ENCODE measurements at places on chromosomes 7 and 10. TPM values are rescaled to one million over a fixed set of nuclear protein-coding genes. Genes with fewer than 3 reads are reported as not detected.

Gene C10orf105
- total RNA-seq = not detected

- no peaks in the 10 kb centered on the region for H3K27me3 ChIP-seq
- H3K27ac ChIP-seq = no peak overlapping the region
- DNase-seq = no peak
- no peaks in the 10 kb centered on the region for H3K36me3 ChIP-seq
These were observed 621.9 kb upstream of the GHITM start for GRCh38 chr10:83517456-83517855.

DNA sequence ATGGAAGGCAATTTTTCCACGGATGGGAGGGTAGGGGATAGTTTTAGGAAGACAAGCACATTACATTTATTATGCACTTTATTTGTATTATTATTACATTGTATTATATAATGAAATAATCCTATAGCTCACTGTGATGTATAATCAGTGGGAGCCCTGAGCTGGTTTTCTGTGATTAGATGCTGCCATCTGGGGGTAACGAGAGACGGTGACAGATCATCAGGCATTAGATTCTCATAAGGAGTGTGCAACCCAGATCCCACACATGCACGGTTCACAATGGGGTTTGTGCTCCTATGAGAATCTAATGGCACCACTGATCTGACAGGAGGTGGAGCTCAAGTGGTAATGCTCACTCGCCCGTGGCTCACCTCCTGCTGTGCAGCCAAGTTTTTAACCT lies 103.9 kb upstream of the STK17A start:
- no peaks in the 10 kb centered on the region for H3K27me3 ChIP-seq
- no peak overlapping the region for H3K27ac ChIP-seq
- H3K36me3 ChIP-seq = no peaks in the 10 kb centered on the region
- peaks cover 18% of the 10 kb centered on the region for H3K4me1 ChIP-seq

Gene NKX2-3
- not detected for total RNA-seq

Gene CCSER2
- 56.0 TPM for total RNA-seq

Gene EGFR
- 104 TPM for total RNA-seq

GRCh38 chr7:11896663-11897062 lies 64.7 kb upstream of the THSD7A start:
- H3K36me3 ChIP-seq = no peaks in the 10 kb centered on the region
- no peaks in the 10 kb centered on the region for H3K4me1 ChIP-seq
- no peaks in the 10 kb centered on the region for H3K27me3 ChIP-seq
- no peak overlapping the region for H3K27ac ChIP-seq
- DNase-seq = no peak
- H3K4me3 ChIP-seq = no peak overlapping the region

- no peaks in the 10 kb centered on the region for H3K27me3 ChIP-seq
- no peak for DNase-seq
- H3K27ac ChIP-seq = no peak overlapping the region
- no peak overlapping the region for H3K4me3 ChIP-seq
- no peaks in the 10 kb centered on the region for H3K36me3 ChIP-seq
These were observed 23.9 kb upstream of the ZNF716 start for GRCh38 chr7:57425969-57426628.

GRCh38 chr10:79266543-79267312 lies 80.5 kb upstream of the PPIF start:
- no peaks in the 10 kb centered on the region for H3K27me3 ChIP-seq
- H3K4me3 ChIP-seq = peak overlapping the region; percentile 46
- H3K27ac ChIP-seq = peak overlapping the region; percentile 98
- DNase-seq = peak; percentile 98
- peaks cover 56% of the 10 kb centered on the region for H3K4me1 ChIP-seq
